ENCODE measurements at places on chromosomes 4 and X.

DNA sequence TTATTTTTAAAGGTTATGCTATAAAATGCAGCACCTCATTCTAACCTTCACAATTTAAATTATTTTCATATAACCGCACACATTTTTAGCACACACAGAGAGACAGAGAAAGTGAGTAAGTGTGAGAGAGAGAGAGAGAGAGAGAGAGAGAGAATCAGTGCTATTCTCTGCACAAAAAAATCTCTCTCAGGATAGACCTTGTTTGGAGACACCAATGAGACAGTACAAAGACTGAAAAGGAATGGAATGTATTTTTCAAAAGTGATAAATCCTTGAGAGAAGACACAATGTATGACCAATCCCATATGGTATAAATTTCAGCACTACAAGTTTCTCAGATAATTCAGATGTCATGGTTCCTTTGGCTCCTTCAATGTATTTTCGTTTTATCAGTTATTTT, 132.1 kb upstream of the PCDH18 start:
- no peak for DNase-seq

DNA sequence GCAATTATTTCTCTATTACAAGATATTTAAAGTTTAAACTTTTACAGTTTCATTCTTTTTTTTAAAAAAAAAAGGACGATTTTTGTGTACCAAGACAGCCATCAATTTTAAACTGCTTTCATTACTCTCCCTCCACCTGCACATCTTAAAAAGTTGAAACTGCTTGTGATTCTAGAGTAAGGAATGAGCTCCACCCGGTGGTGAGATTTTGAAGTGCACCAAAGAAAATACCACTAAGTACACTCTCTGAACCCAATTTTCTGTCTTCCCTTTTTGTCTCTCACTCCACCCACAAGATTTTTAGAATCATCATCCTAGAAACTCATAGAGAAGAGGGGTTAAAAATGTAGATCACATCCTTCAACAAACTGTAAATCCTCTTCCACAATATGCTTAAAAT, 91.3 kb upstream of the WDR44 start:
- DNase-seq: no peak

- no peak for DNase-seq
These were observed 64.9 kb upstream of the DYNLT3 start for GRCh38 chrX:37912304-37912703.

- no peak for DNase-seq
These were observed 66.4 kb upstream of the ATP6AP2 start for GRCh38 chrX:40514376-40514775.

DNA sequence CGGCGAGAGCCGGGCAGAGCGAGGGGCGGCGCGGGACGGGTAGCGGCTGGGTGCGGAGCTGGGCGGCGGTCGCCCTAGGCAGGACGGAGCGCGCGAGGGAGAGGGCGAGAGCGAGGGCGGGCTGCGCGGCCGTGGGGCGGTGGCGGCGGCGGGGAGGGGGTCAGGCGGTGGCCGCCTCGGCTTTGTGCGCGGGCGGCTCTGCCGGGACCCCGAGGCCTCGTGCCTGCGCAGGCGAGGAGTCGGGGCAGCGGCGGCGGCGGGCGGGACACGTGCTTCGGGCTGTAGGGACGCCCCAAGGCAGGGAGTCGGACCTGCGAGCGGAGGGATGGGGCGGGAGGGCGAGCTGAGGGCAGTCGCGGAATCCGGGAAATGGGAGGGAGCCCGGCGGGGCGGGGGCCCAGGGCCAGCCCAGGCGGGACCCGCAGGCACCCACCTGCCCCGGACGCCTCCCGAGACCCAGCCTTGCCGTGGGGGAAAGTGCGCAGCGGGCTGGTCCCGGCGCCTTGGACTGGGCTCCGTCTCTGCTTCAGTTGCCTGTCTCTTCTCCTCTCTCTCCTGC, 465 bp downstream of the BMPR1B start:
- DNase-seq: no peak

GRCh38 chr4:41505161-41505661, 32.7 kb upstream of the LIMCH1 start:
- no peak for DNase-seq

DNA sequence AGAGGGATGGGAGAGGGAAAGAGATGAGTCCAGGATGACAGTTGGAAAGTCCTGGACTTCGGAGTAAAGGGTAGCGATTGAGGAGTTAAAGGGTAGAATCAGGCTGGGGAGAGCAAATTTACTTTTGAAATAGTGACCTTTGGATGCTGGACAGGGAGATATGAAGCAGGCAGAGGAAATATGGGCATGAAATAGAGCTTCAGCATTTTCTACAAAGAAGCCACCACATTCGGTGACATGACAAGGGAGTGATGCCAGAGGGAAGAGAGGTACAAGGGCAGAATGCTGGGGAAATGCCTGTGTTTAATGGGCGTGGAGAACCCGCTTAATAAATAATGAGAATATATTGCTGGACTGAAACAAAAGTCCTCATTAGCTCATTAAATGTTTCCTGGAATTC, 92.7 kb downstream of the TBL1X start:
- no peak for DNase-seq

DNA sequence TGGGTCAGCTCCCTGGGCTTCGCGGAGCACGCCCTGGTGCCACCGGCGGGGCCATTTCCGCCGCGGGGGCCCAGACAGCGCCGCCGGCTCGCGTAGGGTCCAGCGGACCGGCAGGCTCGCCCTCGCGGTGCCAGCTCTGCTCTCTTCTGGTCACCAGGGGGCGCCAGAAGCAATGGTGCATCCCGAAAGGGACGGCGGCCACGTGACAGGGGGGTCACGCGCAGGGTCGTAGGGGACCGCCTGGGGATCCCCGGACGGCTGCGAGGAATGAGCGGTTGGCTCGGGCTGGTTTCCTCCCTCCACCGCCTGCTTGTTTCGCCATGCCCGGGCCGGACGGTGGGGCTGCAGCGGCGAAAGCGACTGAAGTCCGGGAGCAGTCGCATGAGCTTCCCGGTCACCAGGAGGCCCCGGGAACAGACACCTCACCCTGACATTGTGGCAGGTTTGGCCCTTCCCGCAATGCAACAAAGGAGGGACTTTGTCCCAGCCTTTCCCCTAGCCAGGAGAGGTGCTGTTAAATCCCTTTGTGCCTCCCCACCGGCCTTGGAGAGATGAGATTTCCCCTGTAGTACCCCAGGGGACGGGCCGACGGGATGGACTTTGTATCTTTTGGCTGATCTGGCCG, 15.8 kb downstream of the ZCCHC12 start:
- peak; percentile 90 for DNase-seq

DNA sequence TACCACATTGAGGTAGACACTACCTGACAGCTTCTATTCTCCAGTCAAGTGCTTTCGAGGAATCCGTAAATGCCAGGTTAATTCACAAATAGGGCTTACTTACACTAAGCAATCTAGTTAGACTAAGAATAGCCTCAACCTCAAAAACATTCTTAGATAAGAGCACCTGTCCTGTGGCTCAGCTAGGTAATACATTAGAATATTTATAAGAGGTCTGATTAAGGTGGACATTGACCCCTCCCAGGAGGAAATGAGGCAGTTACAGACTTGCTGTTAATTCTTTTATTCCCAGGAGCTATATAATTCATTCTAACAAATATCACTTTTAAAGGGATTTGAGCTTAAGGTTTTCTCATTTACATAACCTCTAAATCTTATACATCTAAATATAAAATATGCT, 758.1 kb downstream of the GRID2 start:
- DNase-seq: no peak

GRCh38 chr4:93183576-93183975, 645.0 kb upstream of the ATOH1 start:
- DNase-seq: no peak

DNA sequence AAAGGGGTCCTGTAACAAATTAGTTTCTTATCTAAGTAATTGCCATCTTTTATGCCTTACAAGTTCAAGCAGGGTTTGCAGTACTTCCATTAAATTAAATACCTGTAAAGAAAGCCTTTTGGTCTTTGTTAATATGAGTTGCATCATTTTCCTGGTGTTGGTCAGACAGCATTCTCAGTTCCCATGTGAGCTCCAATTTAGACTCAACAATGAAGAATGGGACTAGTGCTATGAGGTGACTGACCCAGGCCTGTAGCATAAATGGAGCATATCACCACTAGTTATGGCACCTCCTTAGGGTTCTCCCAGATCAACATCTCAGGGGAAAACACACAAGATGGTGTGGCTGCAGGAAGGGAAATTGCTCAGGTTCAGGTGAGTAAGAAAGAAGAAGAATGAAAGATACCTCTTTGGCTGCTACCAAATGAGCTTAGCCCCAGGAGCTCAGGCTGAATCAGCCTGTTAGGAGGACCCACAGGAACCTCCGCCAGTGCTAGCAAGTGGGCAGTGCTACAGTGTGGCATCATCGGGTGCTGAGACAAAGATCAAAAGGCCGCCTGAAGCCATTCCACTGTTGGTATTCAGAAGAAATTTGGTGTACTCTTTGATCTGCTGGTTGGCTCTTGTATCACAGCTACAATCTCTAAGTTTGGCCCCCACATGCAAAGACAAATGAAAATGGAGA, 1.8 kb downstream of the TTC29 start:
- DNase-seq: no peak

- no peak for DNase-seq
These were observed 87.4 kb downstream of the PLAC1 start for GRCh38 chrX:134570899-134571298.

- DNase-seq: no peak
These were observed 170.6 kb upstream of the S100G start for GRCh38 chrX:16479206-16479869.

DNA sequence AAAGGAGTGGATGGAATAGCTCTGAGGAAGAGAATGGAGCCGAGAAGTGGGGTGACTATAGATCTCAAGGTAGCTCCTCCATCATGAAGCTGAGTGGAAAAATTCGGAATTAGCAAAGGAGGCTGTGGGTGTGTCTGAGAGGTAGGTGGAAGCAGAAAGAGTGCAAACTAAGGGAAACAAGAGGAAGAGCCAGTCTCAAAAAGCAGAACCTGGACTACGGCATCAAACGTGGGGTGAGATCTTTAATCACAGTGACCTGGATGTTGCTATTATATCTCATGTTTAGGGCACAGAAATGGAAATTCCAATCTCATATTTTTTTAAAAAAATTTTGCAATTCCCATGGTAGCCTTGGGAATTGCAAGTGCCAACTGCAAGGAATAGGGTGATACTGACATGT, 162.5 kb upstream of the RASGEF1B start:
- no peak for DNase-seq

DNA sequence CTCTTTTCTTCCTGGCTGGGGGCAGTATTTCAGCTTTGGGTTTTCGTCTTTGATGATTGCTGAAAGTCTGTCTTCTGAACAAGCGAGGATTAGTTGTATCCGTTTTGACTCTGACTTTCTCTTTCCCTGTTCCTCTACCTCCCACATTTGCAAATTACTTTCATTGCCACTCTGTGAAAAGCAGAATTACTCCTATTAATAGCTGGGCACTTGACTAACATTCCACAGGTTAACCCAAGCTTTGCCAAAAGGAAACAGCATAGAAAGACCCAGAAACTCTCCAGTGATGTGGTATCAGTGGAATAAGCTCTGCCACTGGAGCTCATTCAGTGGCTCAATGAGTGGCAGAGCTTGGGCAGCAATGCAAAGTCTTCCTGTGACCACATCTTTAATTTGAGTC, 238.9 kb downstream of the PALLD start:
- no peak for DNase-seq

Data from dorsolateral prefrontal cortex (tissue), 122 donors.